Dermis blood vessel endothelial cell (primary cell): ENCODE measurements at places on chromosomes 3 and 15. TPM values are rescaled to one million over a fixed set of nuclear protein-coding genes. Genes with fewer than 3 reads are reported as not detected.

Gene GPR62
- not detected in 2 replicates for total RNA-seq

Gene IL20RB
- total RNA-seq: 0.60 and 1.7 TPM in 2 replicates

Gene MOBP
- total RNA-seq: 0.19 TPM in 1 of 2 replicates, not detected in the other

Gene NANOGP8
- total RNA-seq: not detected in 2 replicates

Gene GOLGB1
- total RNA-seq: 48.3 and 60.1 TPM in 2 replicates

Gene ACTC1
- not detected in 2 replicates for total RNA-seq

Gene ASB14
- not detected in 2 replicates for total RNA-seq

Gene SPINK8
- total RNA-seq: not detected in 2 replicates

Gene SHF
- 1.8 and 3.7 TPM in 2 replicates for total RNA-seq

Gene DPPA4
- not detected in 2 replicates for total RNA-seq

Gene EPHB1
- total RNA-seq: 2.4 and 6.5 TPM in 2 replicates

Gene GATM
- total RNA-seq: 0.23 and 0.34 TPM in 2 replicates

Gene LRCH3
- 82.4 and 154 TPM in 2 replicates for total RNA-seq

Gene SLC6A1
- total RNA-seq: under 0.01 TPM in 1 of 2 replicates, not detected in the other

Gene ZKSCAN7
- 1.3 and 2.2 TPM in 2 replicates for total RNA-seq

Gene ZBTB11
- total RNA-seq: 27.6 and 28.0 TPM in 2 replicates

Gene SMAD6
- 10.1 and 11.9 TPM in 2 replicates for total RNA-seq

Gene PCYT1A
- total RNA-seq: 65.7 and 70.1 TPM in 2 replicates

Gene SPSB4
- total RNA-seq: 0.05 TPM in 1 of 2 replicates, not detected in the other

Gene CCDC39
- total RNA-seq: under 0.01 and 0.34 TPM in 2 replicates

Gene FILIP1L
- total RNA-seq: 22.0 and 42.7 TPM in 2 replicates

Gene CLDN18
- total RNA-seq: not detected in 2 replicates

Gene DUOXA2
- total RNA-seq: not detected in 2 replicates

Gene CPLX3
- not detected in 2 replicates for total RNA-seq

Gene FEZF2
- not detected in 2 replicates for total RNA-seq

Gene ANAPC13
- 80.8 and 87.0 TPM in 2 replicates for total RNA-seq

Gene CPNE9
- not detected in 2 replicates for total RNA-seq

Gene VEPH1
- 8.2 and 35.9 TPM in 2 replicates for total RNA-seq

Gene DTX3L
- 23.8 and 36.4 TPM in 2 replicates for total RNA-seq

Gene PLA2G4F
- not detected in 2 replicates for total RNA-seq

Gene U2SURP
- total RNA-seq: 52.8 and 57.8 TPM in 2 replicates

Gene GP9
- total RNA-seq: not detected in 2 replicates

Gene CCK
- total RNA-seq: not detected in 2 replicates

Gene TMOD3
- total RNA-seq: 86.6 and 142 TPM in 2 replicates

Gene MKRN2
- total RNA-seq: 40.5 and 43.4 TPM in 2 replicates

Gene TRIM71
- not detected in 2 replicates for total RNA-seq

Gene MCF2L2
- 0.34 and 0.84 TPM in 2 replicates for total RNA-seq

Gene ACOX2
- 0.70 and 1.5 TPM in 2 replicates for total RNA-seq

Gene CLCN2
- 3.2 and 5.4 TPM in 2 replicates for total RNA-seq

Gene UBL7
- 36.4 and 43.1 TPM in 2 replicates for total RNA-seq

Gene COL6A5
- total RNA-seq: not detected in 2 replicates

Gene SEMA3G
- total RNA-seq: 30.5 and 30.9 TPM in 2 replicates

Gene SLC22A14
- 0.17 TPM in 1 of 2 replicates, not detected in the other for total RNA-seq

Gene BUB1B
- 12.8 and 39.7 TPM in 2 replicates for total RNA-seq

Gene IL16
- total RNA-seq: 2.6 and 3.6 TPM in 2 replicates

Gene ADAMTSL3
- 6.0 and 15.1 TPM in 2 replicates for total RNA-seq

Gene RCCD1
- total RNA-seq: 6.8 and 12.4 TPM in 2 replicates

Gene CHRNA3
- not detected in 2 replicates for total RNA-seq

Gene TRH
- not detected in 2 replicates for total RNA-seq

Gene PLS1
- 0.85 and 2.2 TPM in 2 replicates for total RNA-seq

Gene GABRG3
- total RNA-seq: not detected in 2 replicates

Gene SLC9C1
- 0.14 and 0.85 TPM in 2 replicates for total RNA-seq

Gene ITIH1
- not detected in 2 replicates for total RNA-seq

Gene CRTAP
- total RNA-seq: 132 and 203 TPM in 2 replicates

Gene OR5K2
- total RNA-seq: not detected in 2 replicates
